ENCODE measurements at places on chromosomes 13 and 19.

GRCh38 chr13:33571618-33572017 lies 246.3 kb upstream of the RFC3 start:
- no peak for DNase-seq

- peak; percentile 49 for DNase-seq
These were observed 16.4 kb downstream of the ZNF574 start for GRCh38 chr19:42092350-42092749.

GRCh38 chr19:18508585-18508984 lies 13.3 kb downstream of the ELL start:
- no peak for DNase-seq

DNA sequence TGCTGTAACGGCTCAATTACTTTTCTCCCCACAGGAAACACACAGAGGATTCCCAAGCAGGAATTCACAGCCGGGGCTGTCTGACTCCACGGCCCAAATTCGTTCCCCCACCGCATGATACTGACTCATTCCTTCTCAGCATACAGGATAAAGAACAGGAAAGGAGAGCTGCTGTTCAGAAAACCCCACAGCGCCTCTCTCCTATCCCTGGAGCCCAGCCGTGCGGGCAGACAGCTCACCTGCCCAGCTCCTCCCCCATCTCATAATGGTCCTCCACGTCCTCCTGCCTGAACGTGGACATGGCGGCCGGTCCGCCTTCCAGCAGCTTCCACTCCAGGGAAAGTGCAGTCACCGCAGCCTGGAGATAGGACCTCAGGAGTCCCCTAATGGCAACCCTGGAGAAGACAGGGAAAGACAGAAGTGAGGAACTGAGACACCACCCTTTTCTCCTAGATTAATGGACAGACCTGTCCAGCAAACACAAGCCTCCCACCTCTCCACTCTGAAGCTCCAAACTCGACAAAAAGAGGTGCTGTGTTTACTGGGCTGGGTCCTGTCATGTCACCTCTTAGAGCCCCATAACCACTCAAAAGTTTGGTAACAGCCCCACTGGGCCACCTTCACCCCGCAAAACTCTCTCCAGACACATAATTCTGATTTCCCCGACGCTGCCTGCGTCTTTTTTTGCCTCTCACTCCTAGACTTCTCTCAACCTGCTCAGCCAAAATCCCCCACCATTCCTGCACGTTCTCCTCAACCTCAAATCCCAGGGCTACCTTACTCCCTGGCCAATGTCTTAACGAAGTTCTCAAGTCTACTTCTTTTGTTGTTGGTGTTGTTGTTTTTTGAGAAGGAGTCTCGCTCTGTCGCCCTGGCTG lies 1.2 kb downstream of the DAPK3 start:
- no peak for DNase-seq

DNA sequence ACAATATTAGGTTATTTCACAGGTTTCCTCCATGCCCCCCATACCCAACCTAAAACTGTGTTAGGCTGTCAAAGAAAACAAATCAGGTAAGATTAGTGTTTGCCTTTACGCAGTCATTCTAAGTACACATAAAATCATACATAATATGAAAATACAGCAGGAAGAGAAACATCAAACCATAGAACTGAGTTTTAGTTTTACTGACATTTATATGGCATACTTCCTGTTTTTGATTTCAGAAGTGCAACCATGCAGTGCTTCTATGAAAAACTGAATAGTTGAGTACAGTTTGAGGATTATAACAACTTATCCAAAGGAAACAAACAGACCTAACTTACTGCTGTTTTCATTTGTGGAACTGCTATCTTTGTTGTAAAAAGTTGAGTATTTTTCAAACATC lies 91.3 kb downstream of the KCNRG start:
- DNase-seq, result peak; percentile 70

DNA sequence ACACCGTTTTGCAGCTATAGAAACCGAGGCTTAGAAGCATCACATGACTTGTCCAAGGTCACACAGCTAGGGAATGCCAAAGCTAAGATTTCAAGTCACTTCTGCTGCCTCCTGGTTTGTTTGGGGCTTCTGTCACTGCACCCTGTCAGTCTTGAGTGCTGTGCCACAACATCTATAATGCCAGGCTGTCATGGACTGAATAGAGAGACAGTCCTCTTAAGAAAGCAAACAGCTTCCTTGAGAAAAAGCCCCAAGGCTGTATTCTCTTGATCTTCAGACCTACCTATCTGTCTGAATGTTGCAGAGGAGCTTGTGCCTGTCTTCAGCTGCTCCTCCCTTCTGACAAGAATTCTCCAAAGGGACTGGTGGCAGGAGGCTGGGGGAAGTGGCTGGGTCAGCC lies 81.6 kb downstream of the OLFM4 start:
- no peak for DNase-seq

GRCh38 chr13:22009500-22009899 lies 338.6 kb downstream of the FGF9 start:
- DNase-seq, result peak; percentile 91

DNA sequence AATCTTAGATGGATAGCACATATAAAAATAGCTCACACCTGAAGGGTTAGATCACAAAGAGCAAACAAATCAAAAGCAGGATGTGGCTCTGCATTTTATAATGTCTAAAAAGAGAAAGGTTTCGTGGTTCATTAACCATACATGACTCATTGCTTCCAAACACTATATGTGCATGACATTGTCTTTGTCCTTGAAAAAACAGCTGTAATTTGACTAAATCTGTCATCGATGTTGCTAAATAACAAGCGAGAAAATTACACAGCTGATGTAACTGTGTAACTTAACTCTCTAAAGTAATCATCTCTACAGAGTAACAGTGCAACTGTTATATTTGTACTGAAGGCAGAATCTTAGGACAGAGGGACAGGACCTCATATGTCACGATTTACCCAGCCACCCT lies 383.1 kb upstream of the GPC6 start:
- no peak for DNase-seq

- no peak for DNase-seq
These were observed at the start of gene IGFL1 for GRCh38 chr19:46229442-46229841. Gene IGFL1, plus strand, starts transcription at chr19:46229742. Its CDS starts 33 bp downstream, at chr19:46229775.

- DNase-seq, result no peak
These were observed 4.4 kb upstream of the TUBA3C start for GRCh38 chr13:19185865-19186645.

DNA sequence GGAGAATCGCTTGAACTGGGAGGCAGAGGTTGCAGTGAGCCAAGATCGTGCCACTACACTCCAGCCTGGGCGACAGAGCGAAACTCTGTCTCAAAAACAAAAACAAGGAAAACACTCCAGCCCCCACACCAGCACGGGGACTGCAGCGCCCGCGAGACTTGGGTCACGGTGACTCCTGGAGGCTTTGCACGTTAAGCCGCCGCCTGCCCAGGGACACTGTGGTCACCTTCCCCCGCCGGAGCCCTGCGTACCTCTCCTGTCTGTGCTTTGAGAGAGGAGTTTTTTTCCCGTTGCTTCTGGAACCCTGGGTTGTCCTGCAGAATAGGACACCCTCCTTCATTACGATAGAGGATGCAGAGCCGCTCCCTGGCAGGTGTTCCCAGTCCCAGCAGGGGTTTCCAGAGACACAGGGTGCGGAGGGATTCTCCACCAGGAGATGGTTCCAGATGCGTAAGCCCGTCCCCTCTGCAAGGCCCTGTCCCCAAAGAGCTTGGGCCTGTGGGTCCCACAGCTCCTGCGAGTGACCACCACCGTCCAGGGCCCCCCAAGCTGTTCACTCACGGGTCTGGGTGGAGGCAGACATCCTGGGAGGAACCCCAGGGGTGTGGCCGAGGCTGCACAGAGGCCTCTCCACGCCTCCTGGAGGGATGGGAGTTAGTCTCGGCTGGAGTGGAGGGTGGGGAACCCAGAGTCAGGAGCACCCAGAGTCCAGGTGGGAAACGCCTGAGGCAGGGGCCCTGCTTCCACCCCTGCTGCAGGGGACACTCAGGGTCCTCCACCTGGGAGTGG lies 42.8 kb upstream of the NDUFS7 start:
- DNase-seq, result no peak

- peak; percentile 25 for DNase-seq
These were observed 29.6 kb upstream of the CALM3 start for GRCh38 chr19:46571495-46571894.

GRCh38 chr19:49347835-49348234 lies 12.6 kb downstream of the CD37 start:
- DNase-seq, result peak; percentile 55

- no peak for DNase-seq
These were observed 1.6 kb downstream of the MISP3 start for GRCh38 chr19:14073925-14074838.

DNA sequence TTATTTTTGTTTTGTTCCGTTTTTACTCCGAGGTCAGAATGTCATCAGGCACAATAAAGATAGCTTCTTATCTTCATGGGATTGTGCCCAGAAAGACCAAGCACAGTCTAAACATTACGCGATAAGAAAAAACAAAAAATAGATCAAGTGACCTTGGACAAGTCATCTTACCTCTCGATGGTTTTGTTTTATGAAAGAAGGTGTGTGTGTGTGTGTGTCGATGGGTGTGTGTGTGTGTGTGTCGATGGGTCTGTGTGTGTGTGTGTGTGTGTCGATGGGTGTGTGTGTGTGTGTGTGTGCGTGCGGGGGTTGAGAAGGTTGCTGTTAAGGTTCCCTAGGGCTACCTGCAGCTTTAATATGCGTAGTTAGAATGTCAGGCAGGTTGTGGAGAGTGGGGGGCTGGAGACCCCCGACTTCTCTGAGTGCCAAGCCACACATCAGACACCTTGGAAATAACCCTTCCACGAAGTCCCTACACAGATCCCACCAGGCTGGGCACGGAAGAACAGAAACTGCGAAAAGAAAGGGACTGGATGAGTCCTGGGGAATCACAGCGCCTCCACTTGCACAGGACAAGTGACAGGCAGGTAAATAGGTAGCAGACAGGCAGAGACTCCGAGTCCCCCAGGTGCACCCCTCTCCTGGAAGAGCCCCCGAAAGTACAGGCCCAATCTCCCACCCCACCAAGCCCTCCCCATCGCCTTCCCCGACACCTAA lies 458 bp upstream of the ATP8A2 start:
- DNase-seq, result no peak

- peak; percentile 86 for DNase-seq
These were observed 4.4 kb upstream of the KCNN4 start for GRCh38 chr19:43784981-43785808.

- DNase-seq, result peak; percentile 58
These were observed 33.9 kb downstream of the CCNE1 start for GRCh38 chr19:29845574-29846176.

DNA sequence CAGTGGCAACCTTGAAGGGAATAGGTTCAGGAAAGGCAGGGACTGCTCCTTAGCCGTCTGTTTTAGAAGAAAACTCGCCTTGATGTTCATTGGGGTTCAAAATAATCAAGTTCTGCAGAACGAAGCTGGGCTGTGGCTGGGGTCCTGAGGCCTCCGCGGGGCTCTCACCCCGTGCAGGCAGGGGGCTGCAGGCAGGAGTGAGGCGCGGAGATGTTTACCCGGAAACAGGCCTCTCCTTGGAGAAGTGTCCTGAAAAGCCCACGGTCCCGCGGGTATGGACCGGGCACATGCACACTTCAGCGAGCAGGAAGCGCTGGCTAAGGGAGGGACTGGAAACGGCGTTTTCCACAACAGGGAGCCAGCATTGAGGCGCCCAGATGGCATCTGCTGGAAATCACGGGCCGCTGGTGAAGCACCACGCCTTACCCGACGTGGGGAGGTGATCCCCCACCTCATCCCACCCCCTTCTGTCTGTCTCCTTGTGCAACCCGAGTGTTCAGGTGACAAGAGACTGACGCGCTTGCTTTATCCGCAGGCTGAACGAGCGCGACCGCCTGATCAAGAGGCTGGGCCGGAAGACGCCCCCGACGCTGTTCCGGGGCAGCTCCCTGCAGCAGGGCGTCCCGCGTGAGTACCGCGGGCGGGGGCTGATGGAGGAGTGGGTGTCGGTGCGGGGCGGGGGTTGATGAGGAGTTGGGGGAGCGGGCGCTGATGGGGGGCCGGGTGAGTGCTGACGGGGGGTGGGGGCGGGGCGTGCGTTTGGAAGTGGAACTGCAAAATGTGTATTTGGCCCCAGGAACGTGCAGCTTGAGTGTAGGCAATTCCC lies 39.6 kb downstream of the SHISA2 start:
- DNase-seq, result no peak

GRCh38 chr13:106028911-106029310 lies 506.6 kb downstream of the EFNB2 start:
- DNase-seq, result no peak

- no peak for DNase-seq
These were observed 161.6 kb downstream of the KDM4B start for GRCh38 chr19:5130371-5131030.

- no peak for DNase-seq
These were observed 99.8 kb downstream of the CRYL1 start for GRCh38 chr13:20425819-20426219.

DNA sequence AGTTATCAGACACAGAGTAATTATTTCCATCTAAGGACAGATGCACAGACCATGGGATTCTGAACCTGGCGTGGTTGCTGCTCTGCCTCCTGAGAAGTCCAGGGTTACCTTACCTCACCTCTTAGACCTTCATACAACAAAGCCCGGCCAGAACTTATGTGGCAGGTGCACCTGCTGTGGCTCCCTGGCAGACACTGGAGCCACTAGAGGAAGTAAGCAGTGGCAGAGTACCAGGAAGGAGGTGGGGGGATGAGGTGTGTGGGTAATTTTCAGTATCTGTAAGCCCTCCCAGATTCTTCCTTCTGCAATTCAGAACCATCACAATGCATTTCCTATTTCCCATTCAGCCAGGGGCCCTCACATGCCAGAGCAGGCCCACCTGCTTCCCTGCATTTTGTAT lies 106.1 kb upstream of the DOCK9 start:
- DNase-seq, result no peak

DNA sequence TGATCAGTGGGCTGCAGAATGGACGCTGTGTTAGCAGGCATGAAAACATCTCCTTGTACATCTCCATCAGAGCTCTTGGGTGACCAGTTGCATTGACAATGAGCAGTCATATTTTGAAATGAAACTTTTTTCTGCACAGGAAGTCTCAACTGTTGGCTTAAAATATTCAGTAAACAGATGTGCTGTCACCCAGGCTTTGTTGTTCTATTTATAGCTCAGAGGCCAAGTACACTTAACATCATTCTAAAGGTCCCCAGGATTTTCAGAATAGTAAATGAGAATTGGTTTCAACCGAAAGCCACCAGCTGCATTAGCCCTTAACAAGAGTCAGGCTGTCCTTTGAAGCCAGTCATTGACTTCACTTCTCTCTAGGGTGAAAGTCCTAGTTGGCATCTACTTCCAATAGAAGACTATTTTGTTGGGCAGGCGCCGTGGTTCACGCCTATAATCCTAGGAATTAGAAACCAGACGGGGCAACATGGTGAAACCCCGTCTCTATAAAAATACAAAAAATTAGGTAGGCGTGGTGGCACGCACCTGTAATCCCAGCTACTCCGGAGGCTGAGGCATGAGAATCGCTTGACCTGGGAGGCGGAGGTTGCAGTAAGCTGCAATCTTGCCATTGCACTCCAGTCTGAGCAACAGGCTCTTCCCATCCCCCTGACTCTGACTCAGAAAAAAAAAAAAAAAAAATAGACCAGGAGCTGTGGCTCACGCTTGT lies 7.9 kb upstream of the PDE4A start:
- peak; percentile 96 for DNase-seq

Measured in MV-4-11 (cell line).